ENCODE measurements at places on chromosomes 7 and 10.
A peak's percentile ranks its signal among the peaks of the same experiment; 100 is the strongest.

- no peak for DNase-seq
Observed at GRCh38 chr10:12471135-12471534, 121.8 kb downstream of the CAMK1D start.

GRCh38 chr7:65872776-65873581, at the start of gene VKORC1L1:
VKORC1L1 (plus strand) TSS chr7:65873074; CDS start chr7:65873372, 298 bp downstream.
- peak; percentile 93 for DNase-seq

GRCh38 chr10:3485057-3485686, 299.8 kb downstream of the KLF6 start:
- no peak for DNase-seq

- DNase-seq, result no peak
Observed at GRCh38 chr7:28507525-28508282, 95.4 kb downstream of the CREB5 start.

DNA sequence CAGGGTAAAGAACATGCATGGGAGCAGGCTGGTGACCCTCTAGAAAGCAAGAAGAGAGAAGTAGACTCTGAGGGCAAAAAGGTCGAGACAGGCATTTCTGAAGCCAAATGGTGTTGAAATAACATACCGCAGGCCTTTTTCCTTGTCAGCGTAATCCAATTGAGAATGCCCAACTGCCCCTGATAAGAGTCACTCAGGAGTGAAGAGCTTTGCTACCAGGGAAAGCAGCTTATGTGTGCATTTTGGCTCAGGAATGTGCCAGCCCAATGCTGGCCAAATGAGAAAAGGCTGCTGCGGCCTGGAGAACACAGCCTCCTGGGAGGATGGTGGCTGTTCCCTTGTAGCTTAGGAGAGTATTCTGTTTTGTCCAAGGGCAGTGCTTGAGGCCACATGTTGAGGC, 61.4 kb upstream of the NFKB2 start:
- no peak for DNase-seq

DNA sequence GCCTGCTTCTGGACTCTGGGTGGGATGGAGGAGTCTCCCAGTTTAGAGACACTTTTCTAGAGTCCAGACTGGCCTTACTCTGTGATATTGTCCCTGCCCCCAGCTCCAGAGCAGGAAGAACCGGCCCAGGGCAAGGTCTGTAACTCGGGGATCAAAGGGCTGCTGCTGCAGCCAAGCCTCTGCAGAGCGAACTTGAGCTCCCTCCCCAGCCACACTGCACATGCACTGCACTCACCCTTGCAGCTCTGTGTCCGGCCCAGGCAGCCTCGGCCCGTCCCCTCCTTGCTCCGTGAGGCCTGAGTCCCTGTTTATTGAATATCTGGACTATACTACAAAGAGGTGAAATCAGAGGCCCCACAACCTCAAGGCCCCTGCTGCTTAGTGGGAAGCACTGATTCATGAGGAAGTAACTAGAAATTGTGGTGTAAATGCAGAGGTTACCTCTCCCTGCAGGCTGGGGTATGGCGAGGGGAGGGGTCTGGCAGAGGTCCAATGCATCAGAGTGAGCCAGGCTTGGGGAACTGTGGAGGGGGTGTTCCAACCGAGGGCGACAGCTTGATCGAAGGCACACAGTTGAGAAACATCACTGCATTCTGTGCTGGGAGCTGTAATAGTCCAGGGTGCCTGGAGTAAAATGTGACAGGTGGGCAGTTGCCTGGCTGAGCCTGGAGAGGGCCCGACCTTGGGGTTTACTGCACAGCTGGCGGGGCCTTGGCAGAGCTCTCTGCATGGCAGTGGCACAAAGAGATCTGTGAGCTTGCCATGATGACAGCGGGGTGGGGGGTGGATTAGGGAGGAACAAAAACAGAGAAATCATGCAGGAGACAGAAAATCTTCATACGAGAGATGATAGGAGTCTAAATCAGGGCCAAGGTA, 49.1 kb downstream of the AOC1 start:
- DNase-seq, result no peak

DNA sequence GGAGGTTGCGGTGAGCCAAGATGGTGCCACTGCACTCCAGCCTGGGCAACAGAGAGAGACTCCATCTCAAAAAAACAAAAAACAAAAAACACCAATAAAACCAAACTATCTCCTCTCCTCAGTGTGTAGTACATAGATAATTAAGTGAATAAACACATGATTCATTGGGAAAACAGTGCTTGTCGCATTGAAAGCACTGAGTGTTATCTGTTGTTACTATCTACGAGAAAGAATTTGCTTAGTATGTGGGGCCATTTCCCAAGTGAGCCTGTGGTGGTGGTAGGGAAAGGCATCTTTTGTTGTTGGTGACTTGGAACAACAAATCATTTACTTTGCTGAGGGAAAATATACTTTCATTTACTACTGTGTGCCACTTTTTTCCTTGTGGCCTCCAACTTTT, 42.6 kb downstream of the RSBN1L start:
- DNase-seq, result no peak

DNA sequence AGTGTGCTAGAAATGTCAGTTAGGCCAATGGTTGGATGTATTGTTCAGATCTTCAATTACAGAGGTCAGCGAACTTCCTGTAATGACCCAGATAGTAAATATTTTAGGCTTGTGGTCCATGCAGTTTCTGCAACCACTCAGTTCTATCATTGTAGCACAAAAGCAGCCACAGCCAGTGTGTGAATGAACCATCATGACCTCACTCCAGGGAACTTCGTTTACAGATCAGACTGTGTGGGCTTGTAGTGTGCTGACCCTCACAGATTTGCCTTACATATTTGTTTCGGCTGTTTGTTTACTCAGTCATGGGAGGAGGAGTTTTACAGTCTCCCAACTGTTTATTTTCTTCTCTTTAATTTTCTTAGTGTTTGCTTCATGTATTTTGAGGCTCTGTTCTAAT, 55.4 kb downstream of the LANCL2 start:
- no peak for DNase-seq

- DNase-seq, result no peak
Observed at GRCh38 chr7:152849128-152849527, 89.6 kb downstream of the ACTR3B start.

GRCh38 chr7:26784118-26784517, 80.3 kb downstream of the SKAP2 start:
- DNase-seq, result no peak

GRCh38 chr10:76665029-76665428, 972.6 kb downstream of the KCNMA1 start:
- DNase-seq, result no peak

- no peak for DNase-seq
Observed at GRCh38 chr10:102492983-102493382, 9.5 kb downstream of the ACTR1A start.

DNA sequence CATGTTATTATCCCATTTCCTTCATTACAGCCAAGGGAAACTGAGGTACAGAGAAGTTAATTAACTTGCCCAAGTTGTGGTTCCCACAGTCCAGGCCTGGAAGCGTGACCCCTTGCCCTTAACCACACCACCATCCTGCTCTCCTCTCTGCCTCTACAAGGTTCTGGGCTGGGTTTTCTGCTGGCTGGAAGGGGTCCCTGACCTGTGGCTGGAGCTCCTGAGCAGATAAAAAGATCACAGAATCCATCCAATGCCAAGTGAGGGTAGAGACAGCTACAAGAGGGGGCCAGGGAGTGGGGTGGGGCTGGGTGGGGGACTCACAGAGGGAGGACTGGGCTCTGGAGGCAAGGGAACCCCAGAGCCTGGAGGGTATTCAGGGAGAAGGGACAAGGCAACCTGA, 9.7 kb downstream of the ASB10 start:
- no peak for DNase-seq

DNA sequence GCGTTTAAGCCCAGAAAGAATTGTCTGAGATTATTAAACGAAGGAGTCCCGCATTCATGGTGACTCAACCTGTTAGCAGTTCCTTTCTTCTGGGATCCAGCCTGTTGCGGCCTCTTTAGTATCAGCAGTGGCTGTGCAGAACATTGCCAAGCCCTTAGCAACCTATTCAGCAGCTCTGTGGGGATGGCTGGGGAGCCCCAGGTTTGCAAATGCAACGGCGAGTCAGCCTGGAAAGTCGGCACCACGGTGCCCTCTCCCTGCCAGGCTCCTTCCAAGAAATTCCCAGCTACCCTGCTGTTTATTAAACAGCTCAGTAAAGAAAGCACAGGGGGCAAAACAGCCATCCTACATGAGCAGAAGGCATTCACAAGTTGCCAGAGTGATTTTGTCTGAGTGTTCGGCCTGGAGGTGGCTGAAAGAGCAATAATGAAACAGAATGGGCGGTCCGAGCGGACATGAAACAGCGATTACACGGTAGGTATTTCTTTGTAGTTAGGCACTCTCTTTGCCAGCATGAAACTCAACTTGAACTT, 198.3 kb downstream of the BAMBI start:
- no peak for DNase-seq

DNA sequence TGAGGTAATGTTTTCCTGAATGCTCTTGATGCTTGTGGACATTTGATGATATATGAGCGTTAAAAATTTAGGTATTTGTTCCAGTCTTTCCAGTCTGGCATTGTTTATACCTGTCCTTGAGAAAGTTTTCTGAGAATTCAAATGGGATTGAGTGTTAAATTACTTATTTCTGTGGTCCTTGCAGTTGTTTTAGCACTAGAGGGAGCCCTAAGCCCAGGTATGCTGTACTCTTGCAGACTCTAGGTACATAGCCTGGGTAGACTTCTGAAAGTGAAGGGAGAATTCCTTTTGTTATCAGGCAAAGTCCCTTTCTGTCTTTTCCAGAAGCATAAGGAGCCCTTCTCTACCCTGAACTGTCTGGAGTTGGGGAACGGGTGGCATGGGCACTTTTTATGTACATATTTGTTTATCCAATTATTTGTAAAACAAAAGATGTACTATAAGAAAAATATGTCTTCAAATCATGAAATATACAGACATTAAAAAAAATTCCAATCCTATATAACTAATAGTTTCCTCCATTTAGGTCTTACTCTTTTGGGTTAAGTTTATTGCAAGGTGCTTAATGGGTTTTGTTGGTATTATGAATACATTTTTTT, 262.1 kb downstream of the ATRNL1 start:
- DNase-seq, result peak; percentile 5

- no peak for DNase-seq
Observed at GRCh38 chr7:151735186-151735850, 141.6 kb downstream of the PRKAG2 start.

- DNase-seq, result no peak
Observed at GRCh38 chr7:28083998-28084985, 96.3 kb downstream of the JAZF1 start.

DNA sequence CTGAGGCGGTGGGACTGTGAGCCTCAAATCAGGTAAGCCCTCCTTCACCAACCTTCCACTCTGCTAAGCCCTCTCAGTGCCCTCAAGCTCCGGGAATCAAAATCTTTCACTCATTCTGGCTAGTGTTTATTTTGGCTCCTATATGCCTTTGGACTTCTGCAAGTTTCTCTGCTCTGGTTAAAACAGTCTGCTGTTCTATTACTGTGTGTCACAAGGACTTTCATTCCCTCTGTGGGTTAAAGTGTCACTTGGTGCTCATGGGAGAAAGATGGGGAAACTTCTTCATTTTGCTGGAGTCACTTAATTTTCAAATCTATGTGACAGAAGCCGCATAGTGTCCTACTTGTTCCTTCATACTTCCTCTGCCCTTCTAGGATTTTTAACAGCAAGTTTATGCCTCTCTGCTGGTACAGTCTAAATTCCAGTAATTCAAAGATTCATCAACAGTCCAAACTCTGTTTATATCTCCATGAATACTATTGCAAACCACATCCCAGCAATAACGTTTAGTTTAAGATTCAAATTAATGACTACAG, 61.3 kb downstream of the CD36 start:
- no peak for DNase-seq

DNA sequence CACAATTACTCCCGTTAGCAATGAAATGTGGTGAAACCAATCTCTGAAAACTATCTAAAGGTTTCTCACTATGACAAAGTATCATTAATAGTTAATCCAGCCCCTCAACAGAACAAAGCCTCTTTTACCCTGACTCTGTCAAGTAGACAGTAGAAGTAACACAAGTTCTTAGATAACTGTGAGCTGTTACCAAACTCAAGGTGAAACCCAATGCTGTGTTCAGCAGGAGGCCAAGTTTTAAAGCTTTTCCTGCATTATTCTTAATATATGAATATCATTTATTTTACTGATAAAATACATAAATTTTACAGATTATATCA, 109.1 kb downstream of the SRPK2 start:
- DNase-seq, result no peak

DNA sequence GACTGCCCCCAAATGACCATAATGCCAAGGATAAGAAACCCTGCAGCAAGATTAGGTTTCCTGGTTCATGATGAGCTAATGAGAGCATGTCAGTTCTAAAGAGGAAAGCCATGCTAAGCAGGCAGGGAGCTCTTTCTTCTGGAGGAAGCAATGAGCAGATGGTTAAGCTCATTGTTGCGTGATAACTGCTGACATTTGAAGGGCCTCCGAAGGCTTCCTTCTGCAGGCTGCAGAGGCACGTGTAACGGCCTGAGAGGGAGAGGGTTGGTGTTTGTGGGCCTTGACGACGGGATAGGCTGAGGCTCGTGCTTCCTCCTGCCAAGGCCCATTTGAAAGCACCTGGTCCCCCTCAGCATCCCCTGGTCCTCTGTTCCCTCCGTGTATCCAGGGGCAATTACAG, 63.5 kb upstream of the BTBD16 start:
- DNase-seq, result no peak

DNA sequence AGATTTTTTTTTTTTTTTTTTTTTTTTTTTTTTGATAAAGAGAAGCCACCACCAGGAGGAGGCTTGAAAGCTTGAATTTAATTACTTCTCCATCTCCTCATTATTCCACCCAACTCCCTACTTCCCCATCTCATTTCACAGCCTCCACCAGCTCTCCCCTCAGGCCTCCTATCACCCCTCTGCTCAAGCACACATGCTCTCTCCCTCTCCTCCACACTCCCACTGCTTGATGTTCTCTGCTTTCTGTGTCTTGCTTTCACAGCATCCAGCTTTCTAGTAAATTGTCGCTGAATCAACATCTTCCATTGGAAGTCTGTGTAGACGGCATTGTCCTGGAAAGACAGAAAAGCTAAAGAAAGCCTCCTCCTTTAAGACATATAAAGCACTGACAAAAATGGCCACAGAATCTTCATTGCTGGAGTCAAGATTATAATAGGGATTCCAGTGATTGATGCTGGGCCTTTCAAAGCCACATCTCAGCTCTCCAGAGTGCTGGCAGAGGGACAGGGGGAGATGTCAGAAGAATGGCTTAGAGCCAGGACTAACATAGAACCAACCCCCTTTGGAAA, 58.3 kb downstream of the DOCK4 start:
- no peak for DNase-seq

DNA sequence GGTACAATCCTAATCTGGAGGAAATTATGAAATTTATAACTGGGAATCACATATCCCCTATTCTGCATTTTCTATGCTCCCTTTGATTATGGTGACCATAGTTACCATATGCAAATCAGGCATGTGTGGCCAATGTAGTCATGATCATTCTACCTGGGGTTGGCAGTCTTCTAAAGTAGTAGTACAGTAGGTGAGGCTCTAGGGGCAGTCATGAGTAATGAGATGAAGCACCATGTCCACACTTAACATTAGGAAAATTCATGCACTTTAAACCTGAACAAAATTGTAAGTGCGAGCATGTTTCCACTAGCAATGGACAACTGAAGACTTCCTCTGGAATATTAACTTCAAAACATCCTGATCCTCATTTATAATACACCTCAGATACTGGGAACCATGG, 545.9 kb downstream of the SUGCT start:
- DNase-seq, result no peak

- DNase-seq, result no peak
Observed at GRCh38 chr7:128453836-128454804, 1.6 kb upstream of the HILPDA start.

Measured in stimulated activated CD4-positive, alpha-beta T cell treated with anti-CD3 and anti-CD28 coated beads, Interleukin-1b, Interleukin-23, amount 100 ng/mL, for 48 hours (primary cell).